ENCODE measurements at places on chromosomes 12 and 14.
A peak's percentile ranks its signal among the peaks of the same experiment; 100 is the strongest.

DNA sequence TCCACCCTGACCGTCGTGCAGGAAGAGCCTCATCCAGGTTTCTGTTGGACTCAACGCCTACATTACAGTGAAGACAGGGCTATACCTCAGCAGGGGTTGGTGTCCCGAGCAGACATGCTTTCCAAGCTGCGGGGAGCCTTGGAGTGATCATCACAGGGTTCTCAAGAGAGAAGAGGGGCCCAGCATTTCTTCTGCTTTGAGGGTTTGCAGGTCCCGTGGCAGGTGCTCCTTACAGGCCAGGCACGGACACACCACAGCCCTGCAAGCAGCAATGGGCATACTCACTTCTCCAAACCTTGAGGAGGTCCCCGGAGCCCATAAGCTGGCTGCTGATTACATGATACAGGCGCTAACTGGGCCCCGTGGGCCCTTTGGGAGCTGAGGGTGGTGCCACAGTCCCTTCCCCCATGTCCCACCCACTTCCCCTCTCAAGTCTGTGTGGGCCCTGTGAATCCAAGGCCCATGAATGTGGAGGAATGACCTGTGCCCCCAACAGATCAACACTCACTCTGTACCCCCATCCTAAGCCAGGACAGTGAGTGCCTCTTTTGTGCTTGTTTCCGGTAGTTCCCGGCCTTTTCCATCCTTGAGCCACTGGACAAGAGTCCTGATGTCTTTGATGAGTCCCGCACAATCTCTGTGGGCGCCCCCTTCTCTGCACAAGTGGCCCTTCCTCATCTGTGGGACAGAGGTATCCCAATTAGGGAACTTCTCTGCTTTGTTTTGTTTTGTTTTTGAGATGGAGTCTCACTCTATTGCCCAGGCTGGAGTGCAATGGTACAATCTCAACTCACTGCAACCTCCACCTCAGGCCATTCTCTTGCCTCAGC lies 1.1 kb downstream of the AQP2 start:
- no peak for DNase-seq

GRCh38 chr14:73722581-73722980 lies 8.4 kb upstream of the PNMA1 start:
- no peak for DNase-seq

DNA sequence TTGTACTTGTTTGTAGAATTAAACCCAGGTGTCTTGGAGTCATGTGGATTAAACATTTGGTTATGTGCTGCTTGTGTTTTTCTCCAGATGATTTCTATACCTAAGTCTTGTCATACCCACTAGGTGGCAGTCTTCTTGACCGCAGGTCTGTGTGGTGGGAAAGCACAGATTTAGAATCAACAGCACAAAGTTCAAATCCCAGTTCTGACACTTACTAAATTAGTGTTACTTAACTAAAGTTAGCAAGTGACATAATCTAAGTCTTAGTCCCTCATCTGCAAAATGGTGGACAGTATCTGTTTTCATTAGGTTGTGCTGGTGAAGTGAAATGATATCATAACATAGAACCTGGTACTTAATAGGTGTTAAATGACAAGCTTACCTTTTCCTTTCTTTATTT lies 151.0 kb upstream of the ARHGAP5 start:
- no peak for DNase-seq

DNA sequence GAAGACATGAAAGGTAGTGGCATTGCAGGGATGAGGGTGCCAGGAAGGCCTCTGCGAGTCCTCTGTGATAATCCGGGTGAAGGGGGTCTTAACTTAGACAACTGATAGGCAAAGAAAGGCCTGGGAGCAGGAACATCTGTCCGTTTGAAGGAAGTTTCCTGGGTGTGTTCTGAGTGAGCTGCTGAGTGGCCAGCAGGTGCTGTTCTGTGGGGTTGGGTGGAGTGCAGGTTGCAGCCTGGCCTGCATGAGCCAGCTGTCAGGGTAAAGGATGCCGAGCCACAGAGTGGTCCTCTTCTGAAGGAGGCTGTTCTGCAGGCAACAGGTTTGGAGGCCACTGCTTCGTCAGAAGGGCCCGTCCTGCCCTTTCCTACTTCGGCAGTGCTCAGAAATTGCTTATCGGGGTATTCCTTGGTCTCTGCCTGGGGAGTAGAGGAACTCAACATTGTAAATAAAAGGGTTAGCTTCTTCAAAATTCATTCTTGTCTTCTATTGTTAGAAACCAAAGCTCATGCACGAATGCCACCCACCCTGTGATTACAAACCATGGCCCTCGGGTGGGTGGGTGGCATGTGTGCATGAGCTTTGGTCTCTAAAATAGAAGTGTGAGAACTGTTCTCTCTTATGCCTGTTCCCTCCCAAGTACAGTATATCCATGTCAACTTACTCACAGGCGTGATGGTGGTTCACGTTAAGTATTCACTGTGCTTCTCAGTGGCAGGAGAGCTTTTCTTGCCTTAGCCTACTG lies 118.9 kb downstream of the CHST11 start:
- no peak for DNase-seq

DNA sequence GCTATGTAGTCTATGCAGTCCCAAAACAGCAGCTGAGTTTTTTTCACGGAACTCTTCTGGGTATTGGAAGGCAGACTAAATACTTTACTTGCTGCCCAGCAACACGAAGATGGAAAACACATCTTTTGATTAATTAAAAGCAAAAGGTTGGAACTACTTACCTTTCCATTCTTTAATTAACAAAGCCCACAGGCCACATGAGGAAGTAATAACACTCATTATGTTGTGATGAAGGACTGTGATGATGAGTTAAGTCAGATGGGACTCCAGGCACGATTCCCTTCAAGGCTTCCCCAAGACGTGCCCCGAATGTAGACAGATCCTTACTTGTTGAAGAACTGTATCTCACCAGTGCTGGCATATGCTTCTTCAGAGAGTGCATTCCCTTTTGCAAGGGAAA lies 129.0 kb downstream of the WIF1 start:
- DNase-seq = no peak

- DNase-seq = no peak
Measured at GRCh38 chr12:73159954-73160353, 887.8 kb downstream of the TRHDE start.

- DNase-seq = no peak
Measured at GRCh38 chr12:1560704-1561103, 33.7 kb downstream of the FBXL14 start.

- DNase-seq = no peak
Measured at GRCh38 chr12:132174839-132175490, 30.7 kb downstream of the NOC4L start.

DNA sequence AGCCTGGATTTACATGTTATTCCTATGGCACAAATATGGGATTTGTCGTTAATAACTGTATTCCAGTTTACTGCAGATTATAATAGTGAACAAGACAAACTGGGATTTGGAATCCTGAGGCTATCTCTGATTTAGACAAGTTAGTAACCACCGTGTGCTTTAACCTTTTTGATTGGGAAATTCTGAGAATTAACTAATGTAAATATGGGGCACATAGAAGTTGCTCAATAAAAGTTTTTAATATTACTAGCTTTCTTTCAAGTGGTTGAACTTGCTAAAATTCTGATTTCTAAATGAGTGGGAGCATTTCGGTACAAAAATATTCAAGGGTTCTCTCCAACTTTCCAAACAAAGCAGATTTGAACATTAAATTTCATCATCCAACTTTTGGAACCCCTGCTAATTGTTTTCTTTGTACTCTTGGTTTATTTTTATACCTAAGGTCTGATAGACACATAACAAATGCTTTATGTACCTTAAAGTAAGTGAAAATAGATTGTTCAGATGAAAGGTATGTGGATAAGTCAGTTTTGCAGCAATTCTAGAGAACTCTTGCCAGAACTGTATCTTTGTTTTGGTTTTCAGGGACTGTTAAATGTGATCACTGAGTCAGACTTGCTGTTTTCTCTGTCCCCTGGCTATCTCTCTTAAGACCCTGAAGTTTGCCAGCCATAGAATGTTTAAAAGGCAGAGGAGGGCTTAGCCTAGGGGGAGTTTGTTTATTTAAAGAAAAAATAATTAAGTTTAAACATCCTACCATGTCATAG lies 57.5 kb downstream of the FRS2 start:
- no peak for DNase-seq

DNA sequence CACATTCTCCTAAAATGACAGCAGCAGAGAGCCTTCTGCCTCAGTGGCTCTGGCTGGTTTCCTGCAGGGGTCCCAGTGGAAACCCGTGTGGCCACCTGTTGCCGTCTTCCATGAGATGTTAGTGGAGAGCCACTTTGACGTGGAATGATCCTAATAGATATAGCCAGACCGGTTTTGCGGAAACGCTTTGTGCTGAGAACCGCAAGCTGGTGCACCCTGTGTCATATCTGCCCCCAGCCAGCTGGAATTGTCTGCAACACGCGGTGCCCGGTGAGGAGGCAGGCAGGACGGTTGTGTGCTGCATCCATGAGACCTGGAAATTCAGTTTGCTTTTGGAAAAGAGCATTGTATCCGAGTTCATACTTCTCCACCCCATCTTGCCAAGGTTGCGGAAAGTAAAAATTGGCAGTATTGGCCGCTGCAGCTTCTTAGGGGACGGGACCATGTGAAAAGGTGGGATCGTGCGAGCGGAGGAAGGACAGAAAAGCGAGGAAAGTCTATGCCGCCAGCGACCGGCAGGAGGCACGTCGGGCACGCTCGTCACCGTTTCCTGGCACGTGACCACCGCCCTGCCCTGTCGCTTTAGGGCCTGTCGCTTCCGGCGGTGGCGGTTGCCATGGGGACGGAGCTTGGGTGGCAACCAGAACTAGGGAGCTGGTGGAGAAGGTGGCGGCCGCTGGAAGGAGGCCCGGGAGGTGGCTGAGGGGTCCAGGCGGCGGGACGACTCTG lies at the start of gene CFAP251:
TSS of gene CFAP251 (plus strand) at position 643 of the 729 bp plus-strand sequence. CDS start 2,714 bp downstream, outside the sequence.
- DNase-seq = peak; percentile 88

DNA sequence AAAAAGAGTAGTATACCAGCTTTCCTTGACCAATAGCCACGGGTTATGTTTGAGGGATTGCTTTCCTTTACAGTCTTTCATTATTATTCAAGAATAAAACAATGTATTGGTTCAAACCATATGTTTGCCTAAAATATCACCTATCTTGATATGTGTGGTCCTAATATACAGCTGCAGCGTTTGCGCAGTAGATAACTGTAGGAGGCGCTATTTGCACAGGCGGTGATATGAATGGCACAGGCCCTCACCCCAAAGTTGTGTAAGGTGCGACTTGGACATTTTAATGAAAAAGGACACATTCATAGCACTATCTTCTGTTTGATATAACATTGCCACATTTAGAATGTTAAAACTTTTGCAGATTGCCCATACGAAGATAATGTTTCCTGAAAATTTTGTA lies 298.4 kb downstream of the TRHDE start:
- DNase-seq = no peak

DNA sequence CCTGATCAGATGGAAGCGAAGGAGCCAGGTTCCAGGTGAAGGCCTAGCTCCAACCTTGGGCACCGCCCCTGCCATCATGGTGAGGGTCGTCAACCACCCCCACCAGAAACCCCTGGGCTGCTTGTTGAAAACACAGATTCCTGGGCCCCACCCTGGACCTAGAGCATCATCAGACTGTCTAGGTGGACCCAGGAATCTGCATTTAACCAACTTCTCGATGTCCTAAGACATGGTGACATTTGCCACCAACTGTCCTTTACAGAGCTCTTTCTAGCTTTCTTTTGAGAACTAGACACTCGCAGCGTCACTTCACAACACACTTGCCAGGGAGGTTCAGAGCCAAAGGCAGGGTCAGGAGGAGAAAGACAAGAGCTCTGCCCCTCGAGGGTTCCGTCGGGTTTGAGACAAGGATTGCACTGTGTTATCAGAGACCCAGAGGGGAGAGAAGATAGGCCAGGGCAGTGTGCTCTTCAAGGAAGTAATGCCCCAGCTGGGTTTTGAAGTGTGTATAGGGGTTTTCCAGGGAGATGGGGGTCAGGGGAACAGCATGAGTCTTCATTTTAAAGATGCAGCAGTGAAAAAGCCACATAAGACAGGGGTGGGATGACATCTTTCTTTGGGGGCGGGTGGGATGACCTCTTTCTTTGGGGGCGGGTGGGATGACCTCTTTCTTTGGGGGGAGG lies 24.6 kb downstream of the RFLNA start:
- no peak for DNase-seq

DNA sequence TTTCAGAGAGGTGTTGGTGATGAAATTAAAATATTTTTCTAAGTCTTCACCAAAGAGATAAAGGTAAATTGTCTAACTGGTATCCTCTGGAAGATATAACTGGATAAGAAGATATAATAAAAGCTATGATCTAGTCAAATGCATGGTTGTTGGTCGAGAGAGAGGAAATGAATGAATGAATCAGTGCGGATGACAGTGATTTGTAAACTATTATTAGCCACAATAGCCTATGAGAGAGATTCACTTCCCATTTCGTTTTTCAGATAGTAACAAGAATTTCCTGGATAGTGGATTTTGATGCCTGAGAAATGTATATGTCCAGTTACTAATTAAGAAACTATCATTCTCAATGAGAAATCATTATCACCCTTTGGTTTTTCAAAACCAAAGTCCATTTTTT lies 63.1 kb downstream of the HEATR5A start:
- DNase-seq = no peak

DNA sequence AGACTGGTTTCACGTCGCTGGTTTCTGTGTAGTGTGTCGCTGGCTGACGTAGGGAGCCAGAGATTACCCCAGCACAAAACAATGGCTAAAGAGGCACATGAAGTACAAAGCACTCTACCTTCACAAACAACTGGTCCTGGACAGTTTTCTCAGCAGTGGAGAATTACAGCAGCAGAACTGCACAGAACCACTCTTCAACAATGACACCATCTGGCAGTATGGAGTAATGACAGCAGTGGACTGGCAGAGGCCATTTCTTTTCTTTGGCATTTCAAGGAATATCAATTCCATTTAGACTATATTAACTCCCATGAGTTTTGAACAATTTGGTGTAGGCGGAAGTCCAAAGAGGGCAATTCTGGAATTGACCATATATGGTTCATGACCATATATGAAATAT lies 1074.1 kb downstream of the AACS start:
- DNase-seq = no peak

DNA sequence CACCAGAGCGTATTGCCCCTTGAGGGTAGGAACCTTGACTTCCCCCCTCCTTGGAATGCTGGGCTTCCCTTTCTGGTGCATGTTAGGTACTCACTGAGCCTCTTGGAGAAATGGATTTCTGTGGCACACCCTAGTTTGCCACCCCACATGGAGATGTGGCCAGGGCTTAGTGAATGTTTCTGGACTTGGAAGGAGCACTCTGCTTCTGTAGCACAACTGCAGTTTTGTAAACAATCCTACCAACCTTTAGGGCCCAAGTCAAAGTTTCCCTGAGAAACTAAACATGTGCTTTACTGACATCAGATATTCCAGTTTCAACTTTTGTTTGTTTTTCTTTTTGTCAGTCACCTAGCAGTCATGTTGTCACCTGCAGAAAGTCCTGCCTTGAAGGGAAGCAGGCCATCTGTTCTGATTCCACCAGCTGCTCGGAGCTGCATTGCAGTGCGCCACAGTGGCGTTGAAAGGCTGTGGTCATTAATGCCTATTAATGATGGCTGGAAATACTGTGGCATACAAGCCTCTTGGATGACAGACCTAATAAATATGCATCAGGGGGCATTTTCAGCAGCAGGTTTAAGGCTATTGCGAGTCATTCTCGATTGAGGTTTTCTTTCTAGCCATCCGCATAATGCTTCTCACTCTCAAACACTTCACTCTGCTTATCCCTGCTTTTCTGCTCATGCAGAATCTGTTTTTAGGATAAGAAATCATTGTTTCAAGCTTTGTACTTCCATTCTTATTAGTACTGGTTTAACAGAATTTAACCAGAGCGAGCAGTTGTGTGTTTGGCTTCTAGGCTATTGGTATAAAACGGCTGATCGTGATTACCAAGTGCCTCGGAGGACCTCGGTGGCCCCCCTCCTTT lies 7.8 kb downstream of the PELI2 start:
- no peak for DNase-seq
